ENCODE measurements at places on chromosomes 1 and 21.
A peak's percentile ranks its signal among the peaks of the same experiment; 100 is the strongest.

DNA sequence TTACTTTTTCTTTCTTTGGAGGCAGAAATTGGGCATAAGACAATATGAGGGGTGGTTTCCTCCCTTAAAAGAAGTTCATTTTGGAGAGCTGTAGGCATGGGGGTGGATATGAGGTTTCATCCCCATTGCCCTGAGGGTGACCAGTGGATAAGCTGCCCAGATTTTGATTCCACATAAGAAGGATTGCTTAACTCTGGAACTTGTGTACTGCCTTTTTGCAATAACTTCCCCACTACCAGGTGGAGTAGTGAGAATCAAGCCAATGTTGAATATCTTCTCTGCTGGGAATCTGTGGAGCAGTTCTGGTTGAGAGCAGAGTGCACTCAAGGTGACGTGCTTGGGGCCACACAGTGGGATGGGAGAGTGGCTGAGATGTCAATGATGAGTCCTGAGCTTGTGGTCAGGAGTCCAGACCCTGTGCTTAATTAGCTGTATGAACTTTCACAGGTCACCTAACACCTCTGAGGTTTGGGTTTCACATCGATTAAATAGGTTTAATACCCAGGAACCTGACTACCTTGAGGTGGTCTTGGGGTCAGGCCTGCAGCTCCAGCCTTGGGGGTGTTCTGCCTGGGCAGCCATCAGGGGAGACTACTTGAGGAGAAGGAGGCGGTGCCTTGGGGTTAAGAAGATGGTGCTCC, 152.9 kb downstream of the FCRL5 start:
- DNase-seq: no peak

DNA sequence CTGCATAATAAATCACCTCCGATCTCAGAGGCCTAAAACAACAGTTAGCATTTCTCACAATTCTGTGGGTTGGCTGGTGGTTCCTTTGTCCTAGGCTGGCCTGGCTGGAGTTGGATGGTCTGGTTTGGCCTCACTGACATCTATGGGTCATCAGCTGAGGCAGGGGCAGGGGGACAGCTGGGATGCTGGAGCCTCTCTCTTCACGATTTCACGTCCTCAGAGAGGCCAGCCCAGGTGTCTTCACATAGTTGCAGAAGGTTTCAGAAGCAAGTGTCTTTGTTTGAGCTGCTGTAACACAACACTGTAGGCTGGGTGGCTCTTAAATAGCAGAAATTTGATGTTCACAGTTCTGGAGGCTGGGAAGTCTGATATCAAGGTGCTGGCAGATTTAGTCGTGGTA, 155.5 kb upstream of the CACNA1E start:
- DNase-seq: no peak

- DNase-seq: peak; percentile 78
Measured at GRCh38 chr1:181142096-181142958, 53.8 kb downstream of the IER5 start.

- DNase-seq: no peak
Measured at GRCh38 chr1:19067182-19067911, 110.9 kb upstream of the IFFO2 start.

DNA sequence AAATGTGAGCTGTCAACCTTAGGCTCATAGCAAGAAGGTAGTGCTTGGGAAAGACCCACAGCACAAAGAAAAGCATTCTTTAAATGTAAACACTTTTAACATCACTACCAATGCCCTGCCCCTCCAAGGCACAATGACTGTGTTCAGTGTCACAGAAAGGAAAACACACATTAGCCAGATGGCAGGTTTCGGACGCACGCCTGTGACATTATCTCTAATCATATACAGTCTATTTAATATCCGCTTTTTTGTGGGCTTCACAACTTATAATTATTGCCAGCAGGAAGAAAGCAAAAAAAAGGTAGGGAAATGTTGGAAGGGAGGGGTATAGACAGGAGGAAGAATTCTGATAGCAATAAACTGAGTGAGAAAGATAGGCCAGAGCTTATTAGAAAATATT, 112.4 kb upstream of the BEND5 start:
- DNase-seq: no peak

DNA sequence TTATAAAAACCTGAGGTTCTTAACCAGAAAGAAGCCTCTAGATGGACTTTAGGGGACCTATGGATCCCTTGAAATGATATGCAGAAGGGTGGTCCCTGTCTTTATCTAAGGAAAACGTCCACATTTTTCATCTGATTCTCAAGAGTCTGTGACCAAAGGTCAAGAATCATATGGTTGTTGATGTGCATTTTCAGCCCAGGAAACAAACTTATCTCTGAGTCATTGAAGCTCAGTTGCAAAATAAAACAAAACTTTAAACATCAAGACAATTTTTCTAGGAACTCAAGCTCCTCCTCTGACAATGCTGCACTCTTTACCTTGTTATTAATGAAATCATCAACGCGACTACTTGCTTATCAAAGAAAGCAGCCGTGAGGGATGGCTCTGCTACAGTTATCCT, 83.3 kb downstream of the TIAM1 start:
- no peak for DNase-seq

DNA sequence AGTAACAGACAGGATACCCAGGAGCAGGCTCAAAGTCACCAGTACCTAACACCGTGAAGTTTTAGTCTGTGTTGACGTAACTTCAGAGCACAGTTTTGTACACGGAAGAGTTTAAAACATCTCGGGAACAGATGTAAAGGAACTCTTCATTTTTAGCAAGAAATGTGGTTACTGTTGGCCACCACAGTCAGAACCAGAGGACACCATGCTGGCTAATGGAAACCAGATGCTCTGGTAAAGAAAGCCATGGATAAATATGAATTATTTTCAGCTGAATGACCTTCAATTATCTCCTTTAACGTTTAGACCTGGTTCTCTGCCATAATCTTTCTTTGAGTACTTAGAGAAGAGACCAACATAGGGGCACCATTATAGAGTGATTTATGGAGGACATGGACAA, 115.9 kb downstream of the NTMT2 start:
- DNase-seq: no peak

- no peak for DNase-seq
Measured at GRCh38 chr1:168932539-168932938, 174.0 kb upstream of the ATP1B1 start.

DNA sequence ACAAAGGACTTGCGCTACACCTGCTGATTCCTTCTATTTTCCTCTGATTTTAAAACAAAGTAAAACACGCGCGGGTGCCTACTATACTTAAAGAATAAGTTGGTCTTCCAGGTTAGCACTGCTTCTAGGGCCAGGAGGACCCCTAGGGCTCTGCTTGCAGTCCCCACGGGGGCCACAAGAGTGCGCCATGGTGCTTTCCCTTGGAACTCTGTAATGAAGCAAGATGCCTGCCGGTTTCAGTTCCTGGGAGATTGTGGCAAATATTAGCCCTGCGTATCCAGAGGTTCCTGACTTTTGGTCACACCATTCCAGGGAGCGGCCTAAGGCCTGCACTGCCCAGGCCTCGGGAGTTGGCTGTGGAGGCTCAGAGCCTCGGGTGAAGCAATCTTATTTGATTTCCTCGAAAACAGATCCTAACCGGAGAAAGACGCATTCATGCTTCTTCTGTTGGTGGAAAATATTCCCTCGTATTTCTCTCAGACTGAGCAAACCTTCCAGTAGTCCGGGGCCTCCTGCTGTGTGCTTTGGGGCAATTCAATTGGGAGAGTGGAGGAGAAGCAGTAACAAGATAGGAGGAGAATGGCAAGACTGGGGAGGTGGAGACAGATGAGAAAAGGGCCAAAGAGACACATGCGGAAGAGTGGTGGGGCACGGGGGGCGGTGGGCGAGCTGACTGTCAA, 25.3 kb downstream of the ADAM30 start:
- DNase-seq: peak; percentile 5

GRCh38 chr1:34591751-34592629, 162.9 kb upstream of the GJB5 start:
- no peak for DNase-seq

- DNase-seq: no peak
Measured at GRCh38 chr1:20158358-20159070, 19.4 kb downstream of the PLA2G2F start.

DNA sequence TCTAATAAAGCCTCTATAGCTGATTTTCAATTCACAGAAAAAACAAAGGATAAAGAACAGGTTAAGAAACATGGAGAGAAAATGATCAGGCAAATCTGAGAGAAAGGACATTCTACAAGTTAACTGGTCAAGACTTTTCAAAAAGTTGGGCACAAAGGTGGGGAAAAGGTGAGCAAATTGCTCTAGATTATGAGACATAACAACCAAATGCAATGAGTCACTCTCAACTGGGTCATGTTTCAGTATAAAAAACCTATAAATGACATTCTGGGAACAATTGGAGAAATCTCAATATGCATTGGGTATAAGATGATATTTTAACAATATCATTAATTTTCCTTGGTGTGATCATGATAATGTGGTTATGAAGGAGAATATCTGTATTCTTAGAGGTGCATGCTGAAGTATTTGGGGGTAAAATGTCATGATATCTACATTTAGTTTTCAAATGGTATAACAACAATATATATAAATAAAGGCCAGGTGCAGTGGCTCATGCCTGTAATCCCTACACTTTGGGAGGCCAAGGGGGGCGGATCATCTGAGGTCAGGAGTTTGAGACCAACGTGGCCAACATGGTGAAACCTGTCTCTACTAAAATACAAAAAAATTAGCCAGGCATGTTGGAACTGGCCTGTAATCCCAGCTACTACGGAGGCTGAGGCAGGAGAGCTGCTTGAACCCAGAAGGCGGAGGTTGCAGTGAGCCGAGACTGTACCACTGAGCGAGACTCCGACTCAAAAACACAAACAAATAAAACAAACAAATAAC, 27.0 kb downstream of the ANKRD13C start:
- DNase-seq: no peak

- DNase-seq: no peak
Measured at GRCh38 chr1:118989878-118990378, 1.8 kb upstream of the TBX15 start.

GRCh38 chr1:108034396-108034795, 69.4 kb upstream of the VAV3 start:
- DNase-seq: no peak

- no peak for DNase-seq
Measured at GRCh38 chr1:23585321-23586022, 26.2 kb upstream of the ID3 start.

DNA sequence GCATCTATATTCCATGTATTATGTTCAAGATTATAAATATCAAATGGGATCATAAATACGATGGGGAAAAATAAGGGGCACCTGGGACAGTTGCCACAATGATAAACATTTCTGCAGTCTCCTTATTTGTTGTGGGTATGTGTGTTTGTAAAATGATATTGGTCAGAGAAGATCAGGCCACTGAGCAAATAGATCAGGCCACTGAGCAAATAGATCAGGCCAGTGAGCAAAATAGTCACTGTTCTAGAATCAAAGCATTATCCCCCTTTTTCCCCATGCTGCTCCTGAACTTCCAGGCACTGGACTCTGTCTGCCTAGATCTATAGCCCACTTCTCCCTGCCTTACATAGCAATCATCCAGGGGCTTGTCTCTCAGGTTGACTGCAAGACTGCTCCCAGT, 599.8 kb upstream of the USP24 start:
- DNase-seq: no peak

GRCh38 chr1:16438924-16439323, 1.6 kb upstream of the NECAP2 start:
- DNase-seq: no peak

GRCh38 chr1:181816608-181817007, 244.9 kb downstream of the ZNF648 start:
- DNase-seq: no peak

GRCh38 chr1:217718873-217719272, 87.7 kb downstream of the SPATA17 start:
- DNase-seq: no peak

GRCh38 chr21:37627074-37627473, 260.5 kb downstream of the DYRK1A start:
- DNase-seq: no peak

- no peak for DNase-seq
Measured at GRCh38 chr1:1067860-1068516, 6.1 kb downstream of the RNF223 start.

- no peak for DNase-seq
Measured at GRCh38 chr1:1144843-1145546, 28.7 kb upstream of the TTLL10 start.

GRCh38 chr1:203669739-203670138, 43.1 kb downstream of the ATP2B4 start:
- DNase-seq: no peak

DNA sequence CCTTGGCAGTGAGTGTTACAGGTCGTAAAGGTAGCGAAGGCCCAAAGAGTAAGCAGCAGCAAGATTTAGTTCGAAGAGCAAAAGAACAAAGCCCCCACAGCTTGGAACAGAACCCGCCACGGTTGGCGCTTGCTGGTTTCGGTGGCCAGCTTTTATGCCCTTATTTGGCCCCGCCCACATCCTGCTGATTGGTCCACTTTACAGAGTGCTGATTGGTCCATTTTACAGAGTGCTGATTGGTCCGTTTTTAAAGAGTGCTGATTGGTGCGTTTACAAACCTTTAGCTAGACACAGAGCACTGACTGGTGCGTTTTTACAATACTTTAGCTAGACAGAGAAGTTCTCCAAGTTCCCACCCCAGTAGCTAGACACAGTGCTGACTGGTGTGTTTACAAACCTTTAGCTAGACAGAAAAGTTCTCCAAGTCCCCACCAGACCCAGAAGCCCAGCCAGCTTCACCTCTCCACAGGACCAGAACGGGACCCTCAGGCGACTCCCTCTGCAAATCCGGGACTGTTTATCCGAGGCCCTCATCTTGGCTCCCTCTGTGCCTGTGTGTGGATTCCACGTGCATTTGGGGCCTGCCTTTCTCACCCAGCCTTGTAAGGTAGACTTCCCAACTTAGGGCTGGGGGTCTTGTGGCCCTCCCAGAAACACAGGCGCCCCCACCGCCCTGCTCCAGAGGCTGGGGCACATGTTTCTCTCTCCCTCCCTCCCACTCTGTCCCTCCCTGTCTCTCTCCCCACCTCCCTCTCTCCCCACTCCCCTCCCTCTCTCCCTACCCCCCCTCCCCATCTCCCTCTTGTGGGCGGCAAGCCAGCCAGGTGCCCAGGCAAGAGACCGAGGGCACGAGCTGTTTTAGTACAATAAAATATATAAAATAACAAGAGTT, 12.6 kb downstream of the FTCD start:
- DNase-seq: no peak

GRCh38 chr1:226436855-226437491, 29.1 kb upstream of the PARP1 start:
- no peak for DNase-seq

- no peak for DNase-seq
Measured at GRCh38 chr1:78176448-78176847, 130.7 kb downstream of the GIPC2 start.

GRCh38 chr1:230067871-230068620, 1.0 kb downstream of the GALNT2 start:
- peak; percentile 14 for DNase-seq

GRCh38 chr1:217096200-217096599, 373.0 kb upstream of the ESRRG start:
- no peak for DNase-seq

GRCh38 chr1:165109013-165109412, 247.5 kb downstream of the LMX1A start:
- no peak for DNase-seq
